ENCODE measurements at places on chromosomes 7 and 10.

- no peak for DNase-seq
These were observed 141.9 kb upstream of the KLF6 start for GRCh38 chr10:3926675-3927525.

DNA sequence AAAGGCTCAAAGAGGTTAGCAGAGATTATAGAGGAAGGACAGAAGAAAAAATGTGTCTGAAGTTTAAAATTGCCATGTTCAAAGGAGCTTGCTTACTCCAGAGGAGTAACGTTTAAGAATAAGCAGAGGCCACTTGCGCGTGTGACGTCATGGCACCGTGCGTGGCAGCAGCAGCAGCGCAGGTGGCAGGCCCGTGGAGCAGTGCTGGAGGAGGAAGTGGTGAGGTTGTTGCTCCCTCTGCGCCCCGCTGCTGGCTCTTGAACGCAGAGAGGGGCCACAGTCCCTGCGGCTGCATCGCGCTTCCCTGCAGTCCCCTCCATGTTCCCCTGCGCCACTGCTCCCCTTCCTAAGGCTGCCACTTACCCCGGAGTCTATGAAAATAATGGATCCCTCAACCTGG is 37.5 kb downstream of the GDI2 start:
- no peak for DNase-seq

DNA sequence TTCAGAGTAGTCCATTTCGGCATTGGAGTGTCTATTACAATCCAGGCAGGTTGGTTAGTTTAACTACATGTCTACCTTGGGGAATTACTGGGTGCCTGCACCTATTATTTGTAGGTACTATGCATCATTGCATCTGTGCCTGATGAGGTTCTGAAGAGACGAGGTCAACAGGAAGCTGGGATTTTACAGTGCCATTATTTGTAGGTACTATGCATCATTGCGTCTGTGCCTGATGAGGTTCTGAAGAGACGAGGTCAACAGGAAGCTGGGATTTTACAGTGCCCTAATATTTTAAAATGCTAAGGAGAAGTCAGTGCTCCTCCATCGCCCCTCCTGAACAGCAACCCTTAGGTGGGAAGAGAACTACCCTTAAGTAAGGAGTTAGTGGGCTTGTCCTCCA is 41.7 kb downstream of the NPY start:
- no peak for DNase-seq

DNA sequence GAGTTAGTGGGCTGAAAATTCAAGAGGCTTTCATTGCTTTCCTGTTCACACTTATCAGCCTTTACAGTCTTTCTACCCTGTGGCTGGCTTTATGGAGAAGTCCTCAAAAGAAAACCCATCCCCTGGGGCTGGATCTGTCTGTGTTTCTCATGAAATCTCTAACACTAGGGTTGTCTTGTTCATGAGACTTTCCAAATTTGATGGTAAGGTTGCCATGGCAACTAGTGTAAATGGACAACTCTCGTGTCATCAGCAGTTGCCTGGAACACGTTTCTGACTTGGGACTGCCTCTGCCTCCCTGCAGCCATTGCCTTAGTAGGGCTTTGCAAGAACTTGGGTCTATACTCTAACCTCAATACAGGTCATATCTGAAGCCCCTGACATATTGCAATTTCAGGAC is 35.8 kb upstream of the PLPP4 start:
- DNase-seq: no peak

GRCh38 chr10:5587151-5588079 is 62.7 kb downstream of the CALML3 start:
- DNase-seq: no peak

GRCh38 chr7:111560773-111561653 is 1.3 kb downstream of the IMMP2L start:
- peak; percentile 50 for DNase-seq

DNA sequence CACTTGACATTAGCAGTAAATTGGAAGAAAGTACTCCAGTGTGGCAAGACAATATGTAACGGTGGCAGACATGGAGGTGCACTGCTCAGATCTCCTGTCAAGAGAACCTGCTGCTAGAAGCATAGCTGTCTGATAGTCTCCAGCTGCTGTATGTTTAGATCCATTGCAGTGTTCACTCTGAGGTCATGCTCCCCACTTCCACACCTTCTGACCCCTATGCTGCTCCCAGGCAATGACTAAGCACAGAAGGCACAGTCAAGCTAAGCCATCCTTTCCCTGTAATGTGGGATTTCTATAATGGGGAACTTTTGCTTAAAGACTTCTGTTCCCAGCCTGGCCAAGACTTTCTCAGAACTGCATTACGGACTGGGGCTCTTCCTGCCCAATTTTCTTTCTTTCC is 315.8 kb downstream of the HPSE2 start:
- no peak for DNase-seq

DNA sequence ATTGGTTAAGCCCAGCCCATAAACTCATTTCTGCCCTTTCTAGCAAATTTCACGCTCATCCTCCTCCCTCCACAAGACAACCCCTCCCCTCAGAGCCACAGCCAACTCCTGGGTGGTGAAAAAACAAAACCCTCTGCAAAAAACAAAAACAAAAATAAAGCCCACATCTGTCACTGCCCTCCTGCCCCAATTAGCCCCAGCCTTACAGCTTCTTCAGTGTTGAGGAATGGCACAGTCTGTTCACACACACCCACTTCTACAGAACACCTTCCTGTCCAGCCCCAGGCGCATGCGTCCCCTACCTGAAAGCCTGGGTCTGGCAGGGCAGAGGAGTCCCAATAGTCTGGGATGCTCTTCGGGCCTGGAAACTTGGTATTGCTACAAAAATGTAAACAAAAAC is 34.4 kb downstream of the PARP12 start:
- DNase-seq: no peak

GRCh38 chr7:19401461-19401860 is 256.2 kb upstream of the FERD3L start:
- no peak for DNase-seq

- no peak for DNase-seq
These were observed 144.5 kb upstream of the BMPER start for GRCh38 chr7:33760834-33761233.

DNA sequence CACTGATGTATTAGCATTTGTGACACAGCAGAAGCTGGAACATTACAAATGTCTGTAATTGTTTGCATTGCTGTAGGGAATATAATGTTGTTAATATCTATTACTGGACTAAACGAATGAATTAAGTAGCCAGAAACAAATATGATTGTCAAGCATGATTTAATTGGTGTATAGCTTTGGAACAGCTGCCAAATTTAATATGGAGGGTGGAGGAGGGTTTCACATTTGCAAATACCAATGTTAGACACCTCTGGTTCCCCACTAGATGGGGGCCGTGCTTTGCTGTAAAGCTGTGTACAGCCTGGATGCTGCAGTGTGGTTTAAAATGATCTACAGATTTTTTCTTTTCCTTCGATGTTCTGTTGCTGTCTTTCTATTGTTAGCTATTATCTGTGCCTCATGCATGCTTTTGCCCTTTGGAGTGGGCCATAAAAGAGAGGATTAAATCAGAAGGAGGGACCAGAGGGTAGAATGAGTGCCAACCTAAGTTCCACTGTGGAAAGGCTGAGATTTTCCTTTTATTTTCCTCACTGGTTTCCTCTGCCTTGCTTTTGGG is 23.1 kb downstream of the DNAJB9 start:
- no peak for DNase-seq

DNA sequence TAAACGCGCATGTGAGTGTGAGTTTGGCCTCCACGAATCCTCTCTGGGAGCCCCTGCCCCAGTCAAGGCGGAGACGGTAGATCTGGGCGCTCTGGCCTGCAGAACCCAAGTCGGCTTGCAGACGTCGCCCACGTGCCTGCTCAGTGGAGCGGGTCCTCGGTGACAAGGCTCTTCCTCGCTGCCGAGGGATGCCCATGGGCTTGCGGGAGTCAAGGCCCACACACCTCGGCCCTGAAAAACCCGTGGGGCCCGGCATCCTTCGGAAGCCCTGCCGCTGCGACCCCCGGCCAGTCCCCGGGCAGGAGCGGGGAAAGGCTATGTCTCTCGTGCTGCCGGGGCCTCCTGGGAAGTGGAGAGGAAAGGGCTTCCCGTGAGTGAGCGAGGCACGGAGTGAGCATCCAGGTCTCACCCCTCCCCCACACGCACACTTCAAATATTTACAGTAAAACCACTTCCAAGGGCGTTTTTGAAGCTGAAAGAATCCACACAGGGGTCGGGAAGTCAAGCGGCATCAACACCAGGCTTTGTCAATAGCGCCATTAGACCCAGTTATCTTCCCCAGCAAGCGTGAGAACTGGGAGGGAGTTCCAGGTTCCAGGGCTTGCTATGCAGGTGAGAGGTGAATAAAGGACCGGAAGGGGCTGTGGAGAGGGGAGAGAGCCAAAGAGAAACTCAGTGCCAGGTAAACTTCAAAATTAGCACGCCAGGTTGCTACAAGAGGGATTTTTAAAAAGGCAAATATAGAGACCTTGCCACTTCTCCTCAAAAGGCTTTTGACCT is 1.1 kb upstream of the MNX1 start:
- no peak for DNase-seq

DNA sequence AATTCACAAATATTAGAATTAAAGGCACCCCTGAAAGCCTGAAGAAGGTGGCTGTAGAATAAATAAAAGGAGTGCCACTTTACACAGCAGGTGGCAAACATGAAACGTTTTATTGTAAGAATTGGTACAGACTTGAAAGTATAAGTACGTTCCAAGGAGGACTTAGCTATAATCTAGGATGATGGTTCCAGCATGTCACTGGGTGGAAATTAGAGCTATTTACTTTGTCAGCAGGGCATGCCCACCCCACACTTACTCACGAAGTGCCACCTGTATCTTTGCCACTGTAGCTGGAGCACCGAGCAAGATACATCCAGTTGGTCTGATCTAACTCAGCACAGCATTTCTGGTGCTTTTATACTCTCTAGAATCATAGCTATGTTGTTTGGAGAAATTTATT is 97.8 kb downstream of the GRM8 start:
- DNase-seq: no peak

DNA sequence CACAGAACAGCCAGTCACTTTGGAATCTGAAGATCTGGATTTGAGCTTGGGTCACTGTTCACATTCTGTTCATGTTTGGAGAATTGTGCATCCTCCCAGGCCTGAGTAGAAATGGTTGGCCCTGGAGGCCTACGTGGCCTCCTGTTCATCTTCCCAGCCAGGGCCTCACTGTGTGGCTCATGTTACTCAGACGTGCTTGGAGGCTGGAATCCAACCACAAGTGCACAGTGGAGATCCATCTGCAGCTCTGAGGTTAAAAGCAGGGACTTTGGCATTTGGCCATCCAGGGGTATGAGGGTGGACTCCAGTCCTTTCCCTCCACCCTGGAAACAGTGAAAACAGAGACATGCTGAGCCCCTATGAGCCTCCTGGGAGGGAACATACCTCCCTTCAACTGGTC is 709.0 kb upstream of the IGFBP3 start:
- no peak for DNase-seq

- DNase-seq: no peak
These were observed 430.0 kb upstream of the GALNT17 start for GRCh38 chr7:70701991-70702390.

DNA sequence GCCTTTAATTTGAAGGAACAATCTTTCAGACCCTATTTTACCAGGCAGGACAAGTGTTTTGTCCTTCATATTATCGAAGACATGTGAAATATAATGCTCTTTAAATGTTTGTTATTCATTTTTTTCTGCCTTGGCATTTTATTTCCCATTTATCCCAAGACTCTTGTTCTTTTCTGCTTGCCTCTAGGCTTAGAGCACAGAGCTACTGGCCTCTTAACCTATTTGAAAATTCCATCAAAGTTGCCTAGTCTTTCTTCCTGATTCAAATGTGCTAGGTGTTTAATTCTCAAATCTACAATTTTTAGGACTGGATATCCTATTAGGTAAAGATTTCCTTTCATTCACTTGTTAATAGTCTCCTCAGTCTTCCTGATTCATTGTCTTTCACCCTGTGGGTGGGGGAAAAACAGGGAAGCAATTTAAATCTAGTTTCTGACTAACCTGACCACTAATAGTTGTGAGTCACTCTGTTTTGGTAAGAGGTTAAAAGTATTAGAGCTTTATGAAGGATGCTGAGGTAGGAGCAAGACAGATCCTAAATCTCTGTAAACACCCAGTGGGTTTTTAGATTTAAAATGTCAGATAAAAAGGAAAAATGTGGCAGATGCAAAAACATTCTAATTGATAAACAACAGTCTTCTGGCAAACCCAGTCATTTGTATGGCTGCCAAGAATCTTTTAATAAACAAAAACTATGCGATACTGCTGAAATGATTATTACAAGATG is 1.5 kb downstream of the LIPK start:
- no peak for DNase-seq

DNA sequence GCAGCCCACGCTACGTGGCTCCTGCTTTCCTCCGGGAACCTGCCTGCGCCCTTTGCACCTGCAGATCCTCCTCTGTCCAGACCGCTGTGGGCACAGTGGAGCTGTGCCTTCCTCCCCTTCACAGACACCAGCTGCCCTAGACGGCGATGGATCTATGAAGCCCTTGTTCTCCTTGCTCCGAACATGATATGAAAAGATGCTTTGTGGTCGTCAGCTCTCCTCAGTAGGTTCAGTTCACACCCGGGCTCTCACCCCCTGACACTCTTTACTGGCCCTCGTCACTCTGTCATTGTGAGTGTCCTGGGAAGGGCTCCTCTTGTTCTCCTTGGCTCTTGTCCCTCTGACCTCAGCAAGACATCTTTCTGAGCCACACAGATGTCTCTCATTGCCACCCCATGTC is 4.2 kb downstream of the ZNF488 start:
- DNase-seq: no peak

- no peak for DNase-seq
These were observed 6.9 kb upstream of the ELFN1 start for GRCh38 chr7:1663223-1663622.

GRCh38 chr10:75265856-75266255 is 30.1 kb upstream of the COMTD1 start:
- DNase-seq: no peak

GRCh38 chr10:122276611-122277208 is 5.6 kb downstream of the BTBD16 start:
- no peak for DNase-seq

DNA sequence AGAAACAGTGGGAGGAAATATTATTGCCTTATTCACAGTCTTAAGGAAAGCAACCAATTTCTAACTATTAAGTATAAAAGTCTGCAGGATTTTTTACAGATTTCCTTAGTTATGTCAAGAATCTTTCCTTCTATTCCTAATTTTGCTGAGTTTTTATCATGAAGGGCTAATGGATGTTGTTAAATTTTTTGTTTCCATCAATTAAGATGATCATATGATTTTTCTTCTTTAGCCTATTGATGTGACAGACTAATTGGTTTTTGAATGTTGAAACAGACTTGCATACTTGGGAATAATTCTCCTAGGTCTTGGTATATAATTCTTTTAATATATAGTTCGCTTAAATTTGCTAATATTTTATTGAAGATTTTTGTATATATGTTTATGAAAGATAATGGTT is 569.1 kb upstream of the KCND2 start:
- no peak for DNase-seq

DNA sequence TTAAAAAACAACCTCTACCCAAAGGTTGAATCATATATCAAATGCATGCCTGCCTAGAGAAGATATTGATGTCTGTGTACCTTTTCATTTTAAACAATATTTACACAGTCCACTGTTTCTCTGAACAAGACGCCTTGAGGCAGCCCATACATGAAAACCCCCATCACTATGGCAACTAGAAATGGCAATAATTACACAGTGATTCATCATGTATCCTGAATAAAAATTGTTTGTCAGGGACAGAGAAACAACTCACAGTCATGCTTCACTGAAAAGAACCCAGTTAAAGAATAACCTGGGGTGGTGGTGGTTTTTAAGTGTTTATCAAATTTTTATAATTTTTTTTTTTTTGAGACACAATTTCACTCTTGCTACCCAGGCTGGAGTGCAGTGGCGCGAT is 19.7 kb downstream of the DNAJC12 start:
- DNase-seq: no peak

- DNase-seq: no peak
These were observed 38.2 kb upstream of the JAKMIP3 start for GRCh38 chr10:132027423-132027983.

Data from KG1 (cell line).